Effector CD4-positive, alpha-beta T cell (primary cell): ENCODE measurements at places on chromosomes 7 and 10.

DNA sequence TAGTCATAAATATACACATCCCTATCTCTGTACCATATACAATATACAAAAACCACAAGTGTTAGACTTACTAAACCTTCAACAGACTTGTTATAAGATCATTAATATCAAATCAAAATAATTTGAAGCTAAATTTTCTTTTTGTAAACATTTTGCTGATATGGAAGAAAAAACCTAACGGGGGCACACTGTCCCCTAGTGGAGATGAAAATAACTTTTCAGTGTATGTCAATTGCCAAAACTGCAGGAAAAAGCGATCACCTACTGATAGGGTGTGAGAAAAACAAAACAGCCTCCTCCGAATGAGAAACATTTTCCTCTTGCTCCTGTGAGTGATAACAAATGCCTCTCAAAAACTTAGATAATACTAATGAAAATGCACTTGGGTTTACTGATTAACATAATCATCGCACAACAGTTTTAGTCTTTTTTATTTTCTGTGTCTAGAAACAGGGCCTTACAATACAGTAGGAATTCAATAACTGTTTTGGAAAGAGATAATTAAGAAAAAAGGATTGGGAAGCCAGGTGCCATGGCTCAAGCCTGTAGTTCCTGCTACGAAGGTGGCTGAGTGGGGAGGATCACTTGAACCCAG is 322.7 kb downstream of the CRPPA start:
- DNase-seq = no peak

- DNase-seq = no peak
Observed at GRCh38 chr10:101000915-101001658, 1.5 kb downstream of the LZTS2 start.

DNA sequence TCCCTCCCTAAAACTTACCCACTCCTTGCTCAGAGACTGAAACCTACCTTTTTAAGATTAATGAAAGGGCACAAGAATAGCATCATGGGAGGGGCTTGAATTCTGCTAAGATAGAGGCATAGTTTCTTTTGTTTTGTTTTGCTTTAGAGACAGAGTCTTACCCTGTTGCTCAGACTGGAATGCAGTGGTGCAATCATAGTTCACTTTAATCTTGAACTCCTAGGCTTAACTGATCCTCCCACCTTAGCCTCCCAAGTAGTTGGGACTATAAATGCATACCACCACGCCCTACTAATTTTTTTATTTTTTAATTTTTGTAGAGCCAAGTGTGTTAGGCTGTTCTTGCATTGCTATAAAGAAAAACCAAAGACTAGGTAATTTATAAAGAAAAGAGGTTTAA is 17.7 kb upstream of the DNMBP start:
- DNase-seq = no peak

- no peak for DNase-seq
Observed at GRCh38 chr10:78512205-78512550, 478.5 kb downstream of the RPS24 start.
